ENCODE measurements at places on chromosomes 6 and 20.

DNA sequence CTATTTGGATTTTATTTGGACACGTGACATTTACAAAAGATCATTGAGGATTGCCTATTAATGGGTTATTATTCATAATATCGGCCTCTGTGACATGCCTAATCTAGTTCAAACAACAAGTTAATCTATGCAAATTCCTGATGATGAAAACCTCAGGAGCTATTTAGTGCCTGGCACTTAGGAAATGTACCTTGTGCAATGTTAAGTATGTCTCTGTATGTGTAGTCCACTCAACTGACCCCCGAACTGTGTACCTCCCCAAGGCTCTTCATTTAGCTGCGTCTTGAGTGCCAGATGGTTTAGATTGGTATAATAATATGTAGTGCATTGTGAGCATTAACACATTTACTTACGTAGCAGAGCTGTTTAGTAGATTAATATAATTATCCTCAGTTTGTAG lies 6.9 kb downstream of the LAMA2 start:
- DNase-seq, result no peak

DNA sequence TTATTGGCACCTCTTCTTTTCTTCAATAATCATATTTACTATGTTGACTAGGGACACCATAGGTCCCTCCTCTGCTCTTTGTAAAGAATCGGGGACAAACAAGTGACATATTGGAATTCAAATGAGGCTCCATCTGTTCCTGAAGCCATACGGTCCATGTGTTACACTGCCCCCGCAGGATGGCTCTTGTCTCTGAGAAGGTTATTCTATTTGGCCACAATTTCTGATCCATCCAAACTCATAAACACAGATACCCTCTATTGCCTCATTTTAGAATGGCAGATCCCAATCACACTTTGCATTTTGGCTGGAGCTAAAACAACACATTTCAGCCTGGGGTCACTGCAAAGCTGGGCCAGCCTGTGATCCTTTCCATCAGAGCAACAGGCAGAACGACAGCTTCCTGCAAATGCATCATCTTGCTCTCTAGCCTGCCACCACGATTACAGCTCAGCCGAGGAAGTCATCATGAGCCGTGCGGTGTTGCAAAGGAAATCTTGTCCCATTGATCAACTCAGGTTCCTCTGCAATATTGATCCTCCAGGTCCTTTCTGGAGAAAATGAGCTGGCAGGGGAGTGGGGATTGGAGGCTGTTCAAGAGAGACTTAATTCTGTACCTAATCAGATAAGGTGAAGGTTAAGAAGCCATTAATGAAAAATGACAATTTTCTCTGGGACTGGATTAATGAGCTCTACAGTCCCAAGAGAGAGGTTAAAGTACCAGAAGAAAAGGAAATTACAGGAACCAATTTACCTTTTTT lies 73.1 kb downstream of the AGPAT4 start:
- DNase-seq, result no peak

- DNase-seq, result no peak
These were observed 475.7 kb downstream of the CD83 start for GRCh38 chr6:14593286-14593685.

- no peak for DNase-seq
These were observed 11.3 kb upstream of the MAP3K5 start for GRCh38 chr6:136803608-136804007.

DNA sequence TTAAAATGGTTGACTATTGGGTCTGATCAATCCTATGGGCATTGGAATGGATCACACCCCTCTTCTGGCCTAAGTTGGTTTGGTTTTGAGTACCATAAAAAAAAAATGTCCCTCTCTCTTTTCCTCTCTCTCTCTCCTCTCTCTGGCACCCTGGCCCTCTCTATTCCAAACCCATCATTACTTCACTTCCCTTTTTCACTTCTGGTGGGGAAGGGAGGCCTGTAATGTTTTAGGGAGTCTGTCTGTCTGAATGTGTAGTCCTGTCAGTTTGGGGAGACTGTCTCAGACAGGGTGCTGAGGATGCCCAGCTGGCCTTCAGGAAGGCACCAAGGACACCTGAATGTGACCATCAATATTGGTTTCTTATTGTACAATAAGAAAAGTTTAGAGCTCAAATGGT lies 165.8 kb downstream of the CD24 start:
- no peak for DNase-seq
